A549 treated with CpdA at 1 μM for 4 hours (cell line): ENCODE measurements at places on chromosomes 11 and 22. TPM values are rescaled to one million over a fixed set of nuclear protein-coding genes. Genes with fewer than 3 reads are reported as not detected.

MEN1 gene
- total RNA-seq, result 32.5 to 49.0 TPM (median 43.6 TPM) in 5 replicates

RFPL2 gene
- total RNA-seq, result 0.09 to 0.30 TPM (median 0.20 TPM) in 5 replicates

MYEOV gene
- 99.6 to 113 TPM (median 112 TPM) in 5 replicates for total RNA-seq

NXPE1 gene
- total RNA-seq, result not detected in 5 replicates

MUC15 gene
- total RNA-seq, result not detected in 5 replicates

GGT5 gene
- 1.5 to 2.2 TPM (median 1.9 TPM) in 5 replicates for total RNA-seq

LMO2 gene
- 0.50 to 0.91 TPM (median 0.62 TPM) in 5 replicates for total RNA-seq

SAA4 gene
- not detected in 5 replicates for total RNA-seq

BBOX1 gene
- total RNA-seq, result not detected in 5 replicates

PRG2 gene
- total RNA-seq, result 0.07 TPM in 1 of 5 replicates, not detected in the others

OR8H1 gene
- not detected in 5 replicates for total RNA-seq

CRYBB2 gene
- total RNA-seq, result 0.08 to 0.23 TPM in 2 of 5 replicates, not detected in the others

LGALS1 gene
- total RNA-seq, result 1,299 to 1,423 TPM (median 1,303 TPM) in 5 replicates

SERHL2 gene
- 0.12 to 0.33 TPM (median 0.22 TPM) in 5 replicates for total RNA-seq

PSMA1 gene
- total RNA-seq, result 183 to 215 TPM (median 189 TPM) in 5 replicates

CXCR5 gene
- 0.14 to 0.28 TPM (median 0.19 TPM) in 4 of 5 replicates, not detected in the other for total RNA-seq

FOSL1 gene
- 165 to 273 TPM (median 211 TPM) in 5 replicates for total RNA-seq

C11orf91 gene
- total RNA-seq, result 0.50 to 1.1 TPM (median 0.66 TPM) in 5 replicates

FGF19 gene
- 0.03 to 0.17 TPM (median 0.08 TPM) in 4 of 5 replicates, not detected in the other for total RNA-seq

CTR9 gene
- 21.9 to 29.6 TPM (median 24.2 TPM) in 5 replicates for total RNA-seq

ART1 gene
- total RNA-seq, result not detected in 5 replicates

SCGB1A1 gene
- not detected in 5 replicates for total RNA-seq

C11orf42 gene
- total RNA-seq, result not detected in 5 replicates

ENDOD1 gene
- total RNA-seq, result 11.8 to 16.1 TPM (median 13.7 TPM) in 5 replicates

POU2AF1 gene
- total RNA-seq, result not detected in 5 replicates

NRIP3 gene
- total RNA-seq, result 0.86 to 1.4 TPM (median 1.1 TPM) in 5 replicates

ANO9 gene
- 0.51 to 1.2 TPM (median 0.77 TPM) in 5 replicates for total RNA-seq

CALCA gene
- 0.03 TPM in 1 of 5 replicates, not detected in the others for total RNA-seq

ACO2 gene
- 45.2 to 48.6 TPM (median 47.0 TPM) in 5 replicates for total RNA-seq

SLC43A3 gene
- 0.28 to 0.74 TPM (median 0.33 TPM) in 5 replicates for total RNA-seq

ARHGAP32 gene
- 3.3 to 4.4 TPM (median 3.8 TPM) in 5 replicates for total RNA-seq
